ENCODE measurements at places on chromosomes 5 and 9. TPM values are rescaled to one million over a fixed set of nuclear protein-coding genes. Genes with fewer than 3 reads are reported as not detected.

The ZFP62 gene
- 10.4 TPM for total RNA-seq

The FOXD4 gene
- total RNA-seq, result 0.16 TPM

The LCNL1 gene
- 0.10 TPM for total RNA-seq

The FBXW11 gene
- 75.1 TPM for total RNA-seq

DNA sequence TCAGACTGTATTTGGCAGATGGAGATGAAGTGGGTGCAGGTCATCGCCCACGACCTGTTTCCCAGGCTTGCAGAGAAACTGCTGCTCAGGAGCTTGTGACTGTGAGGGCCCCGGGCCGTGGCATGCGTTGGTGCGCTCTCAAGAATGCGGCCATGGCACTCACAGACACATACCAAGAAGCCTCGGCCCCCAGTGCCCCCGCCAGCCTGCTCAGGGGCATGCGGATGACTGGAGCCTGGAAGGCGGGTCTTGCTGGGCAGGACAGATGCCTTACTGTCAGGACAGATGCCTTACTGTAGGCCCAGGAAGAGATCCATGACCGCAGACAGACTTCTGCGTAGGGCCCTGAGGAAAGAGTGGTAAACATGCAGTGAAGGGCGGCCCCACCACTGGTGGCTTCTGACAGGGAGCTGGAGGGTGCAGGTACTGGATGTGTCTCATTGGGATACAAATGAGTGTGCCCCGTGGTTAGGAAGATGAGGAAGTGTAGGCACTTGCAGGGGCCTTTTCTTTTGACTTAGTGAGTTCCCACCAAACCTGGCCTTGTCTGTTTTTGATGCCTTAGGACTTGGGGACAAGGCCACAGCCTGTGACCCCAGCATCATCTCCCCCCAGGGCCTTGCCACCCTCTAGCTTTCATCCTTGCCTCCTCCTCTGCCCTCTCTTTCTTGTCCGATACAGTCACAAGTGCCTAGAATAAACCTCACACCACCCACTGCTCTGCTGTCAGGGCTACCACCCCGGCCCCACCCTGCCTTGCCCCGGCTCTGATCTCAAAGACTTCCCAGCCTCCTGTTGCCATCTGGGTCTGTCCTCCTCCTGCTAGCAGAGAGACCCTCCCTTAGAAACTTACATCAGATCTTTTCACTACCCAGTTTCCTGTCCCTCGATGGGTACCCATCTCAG, 68.8 kb upstream of the ABL1 start:
- no peak for DNase-seq

DNA sequence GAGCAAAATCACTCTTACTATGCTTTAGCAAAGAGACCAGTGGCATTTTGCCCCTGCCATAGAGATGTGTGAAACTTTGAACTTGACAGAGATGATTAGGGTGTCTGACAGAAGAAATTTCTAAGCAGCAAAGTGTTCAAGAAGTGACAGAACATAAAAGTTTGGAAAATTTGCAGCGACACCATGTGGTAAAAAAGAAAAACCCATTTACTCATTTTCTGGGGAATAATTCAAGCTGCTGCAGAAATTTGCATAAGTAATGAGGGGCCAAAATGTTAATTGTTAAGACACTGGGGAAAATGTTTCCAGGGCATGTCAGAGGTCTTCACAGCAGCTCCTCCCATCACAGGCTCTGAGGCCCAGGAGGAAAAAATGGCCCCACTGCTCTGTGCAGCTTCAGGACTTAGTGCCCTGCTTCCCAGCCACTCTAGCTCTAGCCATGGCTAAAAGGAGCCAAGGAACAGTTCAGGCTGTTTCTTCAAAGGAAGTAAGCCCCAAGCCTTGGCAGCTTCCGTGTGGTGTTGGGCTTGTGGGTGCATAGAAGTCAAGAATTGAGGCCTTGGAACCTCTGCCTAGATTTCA, 6.1 kb upstream of the AP3B1 start:
- DNase-seq, result no peak

GRCh38 chr5:154511984-154512383, 34.0 kb upstream of the HAND1 start:
- no peak for DNase-seq

GRCh38 chr5:50553560-50553984, 112.5 kb upstream of the EMB start:
- DNase-seq, result no peak

- DNase-seq, result no peak
Observed at GRCh38 chr9:129497813-129498450, 123.0 kb downstream of the C9orf50 start.

DNA sequence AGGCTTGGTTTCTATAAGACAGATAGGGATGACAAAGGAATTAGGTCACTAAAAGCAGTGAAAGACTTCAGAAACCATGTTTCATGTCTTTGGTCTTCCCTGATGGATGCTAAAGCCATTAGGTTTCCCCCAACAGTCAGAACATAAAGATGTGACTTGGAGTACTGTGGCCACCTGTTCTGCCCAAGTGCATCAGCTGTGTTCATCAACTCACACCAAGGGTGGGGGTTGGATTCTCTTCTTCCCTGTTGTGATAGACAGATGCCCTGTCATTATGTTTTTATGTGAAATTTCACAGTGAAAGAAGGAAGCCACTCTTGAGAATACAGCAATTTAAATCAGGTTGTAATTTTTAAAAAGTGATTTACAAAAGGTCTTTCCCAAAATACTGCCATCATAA, 196.8 kb downstream of the SH3GL2 start:
- DNase-seq, result no peak

GRCh38 chr9:135300346-135301141, 179.0 kb upstream of the PPP1R26 start:
- DNase-seq, result no peak

DNA sequence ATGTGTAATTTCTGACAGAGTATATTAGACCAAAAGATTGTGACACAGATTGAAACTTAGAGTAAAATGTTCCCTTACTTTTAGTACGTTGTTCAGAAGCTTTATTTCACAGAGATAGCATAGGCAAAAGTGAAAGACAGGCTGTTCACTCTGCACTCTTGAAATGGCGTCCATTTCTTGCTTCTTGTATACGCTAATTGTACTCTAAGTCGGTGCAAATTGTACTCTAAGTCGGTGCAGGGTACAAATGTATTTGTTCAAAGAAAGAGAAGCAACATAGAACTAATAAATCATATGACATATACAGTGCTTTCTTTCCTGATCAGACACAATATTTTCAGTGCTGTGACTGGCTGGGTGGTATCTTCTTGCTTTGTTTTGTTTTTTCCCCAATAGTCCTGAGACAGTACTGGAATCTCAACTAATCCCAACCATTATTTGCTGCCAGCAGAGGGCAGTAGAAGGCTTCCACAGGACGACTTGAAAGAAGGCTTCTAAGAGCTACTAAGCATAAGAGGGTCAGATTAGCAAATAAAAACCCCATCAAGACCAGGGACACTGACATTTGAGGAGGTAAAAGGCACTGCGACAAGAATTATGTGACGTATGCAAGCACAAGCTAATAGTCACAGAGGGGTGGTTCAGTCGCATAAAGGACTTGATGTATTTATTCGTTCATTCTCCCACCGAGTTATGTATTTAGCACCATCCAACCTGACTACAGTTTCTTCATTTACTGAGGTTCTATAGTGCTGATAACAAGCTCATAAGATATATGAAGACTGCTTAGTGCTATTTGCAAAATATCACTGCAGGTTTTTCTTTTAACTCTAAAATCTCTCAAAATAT, 831.8 kb downstream of the TAF11L14 start:
- no peak for DNase-seq

- DNase-seq, result no peak
Observed at GRCh38 chr5:27652505-27652904, 614.1 kb upstream of the CDH9 start.

DNA sequence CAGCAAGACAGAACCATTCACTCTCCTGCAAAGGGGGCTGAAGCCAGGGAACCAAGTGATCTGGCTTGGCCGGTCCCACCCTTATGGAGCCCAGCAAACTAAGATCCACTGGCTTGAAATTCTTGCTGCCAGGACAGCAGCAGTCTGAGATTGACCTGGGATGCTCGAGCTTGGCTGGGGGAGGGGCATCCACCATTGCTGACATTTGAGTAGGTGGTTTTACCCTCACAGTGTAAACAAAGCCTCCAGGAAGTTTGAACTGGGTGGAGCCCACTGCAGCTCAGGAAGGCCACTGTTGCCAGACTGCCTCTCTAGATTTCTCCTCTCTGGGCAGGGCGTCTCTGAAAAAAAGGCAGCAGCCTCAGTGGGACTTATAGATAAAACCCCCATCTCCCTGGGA, 60.5 kb downstream of the TNFSF8 start:
- DNase-seq, result no peak

DNA sequence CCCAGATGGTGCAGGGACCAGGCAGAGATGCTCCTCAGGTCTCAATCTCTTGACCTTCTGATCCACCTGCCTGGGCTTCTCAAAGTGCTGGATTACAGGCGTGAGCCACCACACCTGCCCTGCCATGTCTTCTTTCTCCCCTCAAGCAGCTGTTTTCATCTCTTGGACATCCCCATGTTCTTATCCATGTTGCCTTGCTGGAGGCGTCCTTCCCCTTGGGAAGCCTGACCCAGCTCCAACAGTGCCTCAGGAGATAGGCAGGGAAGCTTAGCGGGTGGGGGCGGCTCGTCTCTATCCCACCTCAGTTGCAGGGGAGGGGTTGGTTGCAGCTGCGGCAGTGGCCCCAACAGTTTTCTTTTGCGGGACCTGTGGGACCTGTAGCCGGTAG, 24.7 kb upstream of the SPATA31E1 start:
- no peak for DNase-seq

DNA sequence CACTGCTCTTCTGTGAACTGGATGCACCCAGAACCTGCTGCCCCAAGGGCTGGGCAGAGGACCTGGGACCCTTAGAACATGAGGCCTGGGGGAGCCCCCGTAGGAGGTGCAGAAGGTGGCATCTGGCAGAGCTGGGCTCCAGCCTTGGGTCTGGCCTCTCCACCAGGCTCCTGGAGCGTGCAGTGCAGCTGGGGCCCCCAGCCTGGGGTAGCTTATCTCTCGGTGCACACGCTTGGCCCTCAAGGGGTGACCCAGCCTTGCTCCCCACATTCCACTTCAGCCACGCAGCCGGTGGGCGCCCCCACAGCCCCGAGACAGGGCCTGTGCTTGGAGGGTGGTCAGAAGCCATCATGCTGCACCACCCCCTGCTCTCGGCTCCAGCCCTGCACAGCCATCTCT, 5.6 kb upstream of the NR5A1 start:
- no peak for DNase-seq

DNA sequence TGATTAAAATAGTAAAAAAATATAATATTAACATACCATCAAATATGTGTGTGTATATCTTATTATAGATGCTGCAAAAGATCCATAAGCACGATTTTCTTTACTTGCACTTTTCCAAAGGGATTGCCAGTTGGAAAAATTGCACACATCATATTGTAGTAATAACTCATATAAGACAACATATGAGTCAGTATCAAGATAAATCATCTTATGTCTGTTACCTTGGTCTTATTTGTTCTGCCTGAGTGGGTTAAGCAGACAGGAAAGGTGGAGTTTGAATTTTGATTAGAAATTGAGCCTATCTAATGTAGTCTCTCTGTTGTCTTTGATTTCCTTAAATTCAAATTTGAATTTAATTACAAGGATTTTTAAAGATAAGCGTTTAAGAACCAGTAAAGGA, 24.6 kb downstream of the LYSMD3 start:
- no peak for DNase-seq

DNA sequence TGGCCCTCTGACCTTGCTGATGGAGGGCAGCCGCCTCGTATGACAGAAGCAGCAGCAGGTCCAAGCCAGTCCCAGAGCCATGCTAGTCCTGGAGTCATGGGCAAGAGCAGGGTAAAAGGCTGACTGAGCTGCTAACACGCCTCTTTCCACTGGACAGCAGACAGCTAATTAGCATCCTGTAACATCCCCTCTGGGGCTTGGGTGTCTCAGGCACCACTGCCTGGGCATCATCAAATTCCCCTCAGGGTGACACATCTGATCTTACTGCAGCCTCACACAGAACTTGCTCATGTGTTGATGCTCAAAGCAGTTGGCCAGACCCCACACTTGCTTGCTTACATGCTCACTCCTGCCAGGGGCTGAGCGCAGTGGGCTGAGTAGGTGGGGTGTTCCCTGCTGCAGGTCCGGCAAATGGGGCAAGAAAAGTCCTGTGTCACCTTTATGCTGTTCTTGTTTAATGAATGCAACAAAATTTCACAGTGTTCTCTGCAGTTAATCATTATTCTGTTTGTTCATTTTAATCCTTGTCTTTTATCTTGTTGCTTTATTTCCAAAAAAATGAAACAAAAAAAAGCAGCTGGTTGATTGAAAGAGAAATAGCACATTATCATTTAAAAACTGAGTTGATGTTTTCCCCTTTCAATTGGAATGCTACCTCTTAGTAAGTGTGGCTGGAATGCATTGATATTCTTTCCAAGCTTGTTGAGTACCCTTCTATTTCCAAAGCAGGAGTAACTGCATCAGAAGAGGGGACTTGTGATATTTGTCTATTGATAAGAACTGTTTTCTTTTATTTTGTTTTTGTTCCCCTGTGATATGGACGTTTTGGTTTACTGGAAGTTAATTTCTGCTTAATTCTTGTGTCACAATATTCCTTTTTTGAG, 254.1 kb downstream of the CDH18 start:
- no peak for DNase-seq

DNA sequence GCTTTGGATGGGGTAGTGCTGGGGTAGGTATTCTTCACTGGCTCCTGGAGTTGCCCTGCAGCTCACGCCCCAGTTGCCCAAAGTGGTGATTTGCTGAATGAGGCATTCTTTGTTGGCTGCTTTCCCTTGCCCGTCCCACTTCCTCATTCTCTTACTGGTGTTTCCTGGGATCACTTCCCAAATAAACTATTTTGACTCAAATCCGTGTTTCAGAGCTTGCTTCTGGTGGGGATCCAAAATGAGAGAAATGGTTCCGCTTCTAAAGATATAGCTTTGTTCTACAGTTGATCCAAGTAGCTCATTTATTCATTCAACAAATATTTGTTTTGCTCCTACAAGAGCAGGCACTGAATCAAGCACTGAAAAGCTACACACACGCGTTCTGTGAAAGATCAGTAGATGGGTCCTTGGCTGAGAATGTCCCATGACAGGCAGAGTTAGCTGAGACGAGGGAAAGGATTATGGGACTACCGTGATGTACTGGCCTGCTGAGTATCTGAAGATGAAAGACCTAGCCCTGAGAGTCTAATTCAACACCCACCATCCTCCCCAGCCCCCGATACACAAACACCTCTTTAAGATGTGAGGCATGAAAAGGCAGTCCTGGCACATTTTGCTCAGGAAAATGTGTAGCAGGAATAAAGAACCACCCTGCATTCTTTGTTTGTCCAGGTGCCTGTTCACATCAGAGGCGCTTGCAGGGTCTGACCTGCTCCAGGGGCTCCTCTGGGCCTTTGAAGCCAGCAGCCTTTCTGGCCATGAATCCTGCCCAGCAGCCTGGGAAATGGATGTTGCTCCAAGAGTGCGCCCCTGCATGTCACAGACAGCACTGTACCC, 143.1 kb upstream of the RANBP3L start:
- peak; percentile 21 for DNase-seq

Data from gastrocnemius medialis (tissue), 4 donors.